ENCODE measurements at places on chromosomes 12 and 14.

DNA sequence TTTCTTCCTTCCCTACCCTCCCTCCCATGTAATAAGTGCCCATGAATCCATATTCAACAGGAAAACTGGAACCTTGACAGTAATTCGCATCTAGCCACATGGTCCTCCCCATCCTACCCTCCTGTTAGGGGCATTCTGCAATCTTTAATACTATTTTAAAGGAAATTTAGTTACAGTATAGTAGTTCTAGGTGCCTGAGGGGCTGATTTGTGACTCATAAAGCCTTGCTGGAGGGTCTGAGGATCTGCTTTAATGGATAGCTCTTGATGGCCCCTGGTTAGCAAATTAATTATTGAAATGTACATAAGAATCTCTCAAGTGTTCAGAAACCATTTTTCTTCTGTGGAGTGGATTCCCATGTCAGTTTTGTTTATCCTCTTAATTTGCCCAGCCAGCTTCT, 54.1 kb downstream of the ESRRB start:
- no peak for DNase-seq
- no peaks in the 10 kb centered on the region for H3K4me1 ChIP-seq
- no peaks in the 10 kb centered on the region for H3K36me3 ChIP-seq
- peaks cover 2% of the 10 kb centered on the region for H3K27me3 ChIP-seq
- H3K4me3 ChIP-seq = no peak overlapping the region

DNA sequence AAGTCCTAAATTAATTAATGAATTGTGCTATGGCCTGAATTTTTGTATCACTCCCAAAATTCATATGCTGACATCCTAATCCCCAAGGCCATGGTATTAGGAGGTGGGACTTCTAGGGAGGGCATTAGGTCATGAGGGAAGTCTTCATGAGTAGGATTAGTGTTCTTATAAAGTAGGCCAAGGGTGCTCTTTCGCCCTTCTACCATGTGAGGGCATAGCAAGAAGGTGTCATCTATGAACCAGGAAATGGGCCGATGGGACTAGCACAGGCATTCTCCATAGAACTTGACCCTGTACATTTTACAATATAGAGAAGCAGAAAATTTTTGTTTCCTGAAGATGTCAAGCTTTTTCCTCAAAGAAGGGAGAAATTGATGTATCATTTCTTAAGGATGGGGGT, 12.5 kb downstream of the SYT10 start:
- no peaks in the 10 kb centered on the region for H3K4me1 ChIP-seq
- DNase-seq = no peak
- H3K27ac ChIP-seq = no peak overlapping the region
- H3K4me3 ChIP-seq = no peak overlapping the region

GRCh38 chr12:60210756-60211155, 614.9 kb downstream of the SLC16A7 start:
- no peak for DNase-seq
- no peaks in the 10 kb centered on the region for H3K27me3 ChIP-seq
- H3K36me3 ChIP-seq = no peaks in the 10 kb centered on the region
- no peaks in the 10 kb centered on the region for H3K4me1 ChIP-seq

GRCh38 chr12:53064613-53065436, 14.4 kb downstream of the SPRYD3 start:
- no peak overlapping the region for H3K4me3 ChIP-seq
- peaks cover 20% of the 10 kb centered on the region for H3K36me3 ChIP-seq
- DNase-seq = no peak
- H3K4me1 ChIP-seq = peaks cover 7% of the 10 kb centered on the region

GRCh38 chr14:22449600-22449905, 139.5 kb downstream of the DAD1 start:
- H3K4me1 ChIP-seq = no peaks in the 10 kb centered on the region
- H3K36me3 ChIP-seq = no peaks in the 10 kb centered on the region
- H3K27me3 ChIP-seq = no peaks in the 10 kb centered on the region
